NCI-H2171 treated with DMSO at 0.1 percent for 48 hours (cell line): ENCODE measurements at places on chromosomes 7 and 10.

- DNase-seq: no peak
These were observed 565.5 kb upstream of the IGFBP3 start for GRCh38 chr7:46486256-46487206.

DNA sequence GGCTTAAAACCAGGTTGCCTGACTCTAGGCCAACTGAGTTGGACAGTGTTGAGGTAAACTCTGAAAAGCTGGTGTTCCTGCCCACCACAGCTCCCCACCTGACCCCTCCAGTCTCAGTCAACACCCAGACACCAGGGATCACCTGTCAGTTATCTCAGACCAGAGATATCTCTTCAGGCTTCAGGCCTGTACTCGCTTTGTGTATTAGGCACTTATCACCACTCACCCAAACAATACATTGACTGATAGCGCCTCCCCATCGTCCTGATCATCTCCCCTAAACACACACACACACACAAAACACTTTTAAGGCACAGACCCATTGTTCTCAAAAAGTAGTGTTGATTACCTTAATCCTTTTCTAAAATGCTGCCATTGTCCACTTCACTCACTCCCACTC, 111.5 kb downstream of the PLCE1 start:
- no peak for DNase-seq

DNA sequence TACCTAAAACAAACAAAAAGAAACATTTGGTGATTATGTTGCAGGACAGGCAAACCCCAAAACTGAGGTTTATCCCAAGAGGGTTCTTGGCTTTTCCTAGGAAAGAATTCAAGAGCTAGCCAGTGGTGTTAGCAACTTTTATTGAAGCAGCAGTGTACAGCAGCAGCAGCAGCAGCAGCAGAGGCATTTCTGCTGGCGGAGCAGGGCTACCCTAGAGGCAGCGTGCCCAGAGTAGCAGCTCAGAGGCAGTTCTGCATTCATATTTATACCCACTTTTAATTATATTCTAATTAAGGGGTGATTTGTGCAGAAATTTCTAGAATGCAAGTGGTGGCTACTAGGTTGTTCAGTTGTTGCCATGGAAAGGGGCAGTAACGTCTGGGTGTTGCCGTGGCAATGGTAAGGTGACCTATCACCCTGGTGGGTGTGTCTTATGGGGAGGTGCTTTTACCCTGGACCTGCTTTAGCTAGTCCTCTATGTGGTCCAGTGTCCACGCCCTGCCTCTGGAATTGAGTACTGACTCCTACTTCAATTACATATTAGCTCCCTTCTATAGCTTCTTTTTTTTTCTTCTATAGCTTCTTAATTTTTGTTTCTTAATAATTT, 53.9 kb downstream of the VCL start:
- DNase-seq: no peak

DNA sequence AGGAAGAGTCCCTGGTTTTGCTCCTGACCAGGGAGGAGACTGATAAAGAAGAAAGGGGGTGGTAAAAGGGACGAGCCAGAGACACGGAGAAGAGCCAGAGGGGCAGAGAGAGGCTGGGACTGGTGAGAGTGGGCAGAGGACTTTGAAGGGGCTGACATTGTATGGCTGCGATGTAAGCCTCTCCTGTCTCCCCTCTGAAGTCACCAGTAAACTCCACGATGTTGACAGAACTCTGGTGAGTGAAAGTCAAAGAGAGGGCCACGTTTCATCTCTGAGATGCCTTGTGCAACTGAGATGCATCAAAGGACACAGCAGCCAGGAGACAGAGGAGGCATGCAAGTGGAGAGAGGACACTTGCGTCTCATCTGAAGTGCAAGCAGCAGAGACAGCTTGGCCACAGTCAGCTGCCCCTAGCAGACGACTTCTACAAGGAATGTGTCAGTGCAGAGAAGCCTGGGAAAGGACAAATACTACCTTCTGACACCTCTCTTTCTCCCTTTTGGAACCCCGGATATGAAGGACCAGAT, 54.3 kb downstream of the SMKR1 start:
- no peak for DNase-seq

- DNase-seq: no peak
These were observed 30.9 kb downstream of the SCIN start for GRCh38 chr7:12601302-12601869.

DNA sequence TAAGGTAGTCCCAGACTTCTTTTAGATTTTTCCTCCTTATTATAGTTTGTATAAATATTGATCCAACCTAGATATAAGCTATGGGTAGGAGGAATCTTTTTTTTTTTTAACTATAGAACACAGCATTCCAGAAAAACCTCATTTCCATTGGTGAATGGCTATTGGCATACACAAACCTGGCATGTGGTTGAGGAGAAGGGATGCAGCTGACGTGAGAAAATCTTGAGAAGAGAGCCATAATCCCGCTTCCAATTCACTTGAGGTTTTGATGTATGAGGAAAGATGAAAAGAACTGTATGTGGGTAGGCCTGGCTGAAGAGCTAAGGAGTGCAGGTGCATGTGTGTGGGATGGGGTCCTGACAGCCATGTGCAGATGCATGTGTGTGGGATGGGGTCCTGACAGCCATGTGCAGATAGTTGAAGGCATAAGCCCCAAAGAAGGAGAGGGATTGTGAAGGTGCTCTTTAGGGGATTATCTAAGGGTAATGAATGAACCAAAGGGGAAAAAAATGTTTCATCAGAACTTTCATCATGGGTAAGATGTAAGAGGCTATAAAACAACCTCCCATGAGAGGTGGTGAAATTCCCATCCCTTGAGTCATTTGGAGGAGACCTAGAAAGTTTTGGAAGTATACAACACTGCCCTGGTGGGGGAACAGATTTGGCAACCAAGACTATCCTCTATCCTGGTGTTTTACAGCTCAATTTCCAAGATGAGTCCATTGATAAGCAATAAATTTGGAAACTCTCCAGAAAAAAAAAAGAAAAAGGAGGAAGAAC, 3.8 kb upstream of the PKD2L1 start:
- no peak for DNase-seq

DNA sequence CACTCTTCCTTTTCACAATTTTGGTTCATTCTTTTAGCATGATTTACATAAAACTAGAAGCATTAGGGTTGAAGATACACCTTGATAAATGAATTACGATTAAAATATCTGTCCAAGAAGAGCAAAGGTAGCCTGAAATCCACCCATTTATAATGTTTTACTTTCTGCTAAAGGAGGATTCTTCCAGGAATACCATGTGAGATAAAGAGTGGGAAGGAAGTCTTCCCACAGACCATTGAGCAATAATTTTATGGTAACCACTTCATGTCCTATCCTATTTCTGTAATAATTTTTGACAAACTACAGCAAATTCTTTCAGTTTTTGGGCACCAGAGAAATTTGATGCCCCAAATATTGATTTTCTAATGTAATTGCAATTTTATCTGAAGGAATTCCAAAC, 150.6 kb upstream of the STEAP4 start:
- no peak for DNase-seq

DNA sequence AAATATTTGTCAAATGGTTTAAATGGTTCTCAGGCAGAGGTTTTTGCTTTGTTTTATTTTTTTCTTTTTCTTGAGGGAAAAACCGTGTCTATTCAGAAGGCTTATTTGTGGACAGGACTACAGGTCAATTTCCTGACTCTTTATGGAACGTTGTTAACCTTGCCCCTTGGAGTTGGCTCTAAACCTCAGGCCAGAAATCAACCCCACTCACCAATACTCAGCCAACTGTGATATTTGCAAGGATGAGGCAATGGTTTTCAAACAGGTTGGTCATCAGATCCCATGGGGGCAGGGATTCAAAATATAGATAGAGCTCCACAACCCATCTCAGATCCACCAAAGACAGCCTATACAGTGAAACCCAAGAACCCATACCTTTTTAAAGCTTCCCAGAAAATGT, 10.2 kb downstream of the PDLIM1 start:
- no peak for DNase-seq

GRCh38 chr10:86439544-86439943, 72.9 kb upstream of the GRID1 start:
- DNase-seq: no peak
